ENCODE measurements at places on chromosomes 2 and 18. TPM values are rescaled to one million over a fixed set of nuclear protein-coding genes. Genes with fewer than 3 reads are reported as not detected.

STRADB gene
- total RNA-seq = 35.8 TPM

GREB1 gene
- total RNA-seq = 0.12 TPM

LIPG gene
- total RNA-seq = 0.40 TPM

HJURP gene
- 20.3 TPM for total RNA-seq

Data from aortic smooth muscle cell (primary cell).